Fibroblast of skin of right quadriceps (primary cell): ENCODE measurements at places on chromosomes 1 and 21.

GRCh38 chr21:17050646-17051045 is 462.2 kb upstream of the CXADR start:
- DNase-seq: no peak

- DNase-seq: no peak
Observed at GRCh38 chr1:222629921-222630535, 12.1 kb downstream of the MIA3 start.

- DNase-seq: peak; percentile 59
Observed at GRCh38 chr1:53765657-53766056, 26.7 kb upstream of the GLIS1 start.

- no peak for DNase-seq
Observed at GRCh38 chr1:119593805-119594204, 54.3 kb downstream of the ZNF697 start.

- no peak for DNase-seq
Observed at GRCh38 chr1:229590119-229590518, 31.6 kb upstream of the ABCB10 start.

DNA sequence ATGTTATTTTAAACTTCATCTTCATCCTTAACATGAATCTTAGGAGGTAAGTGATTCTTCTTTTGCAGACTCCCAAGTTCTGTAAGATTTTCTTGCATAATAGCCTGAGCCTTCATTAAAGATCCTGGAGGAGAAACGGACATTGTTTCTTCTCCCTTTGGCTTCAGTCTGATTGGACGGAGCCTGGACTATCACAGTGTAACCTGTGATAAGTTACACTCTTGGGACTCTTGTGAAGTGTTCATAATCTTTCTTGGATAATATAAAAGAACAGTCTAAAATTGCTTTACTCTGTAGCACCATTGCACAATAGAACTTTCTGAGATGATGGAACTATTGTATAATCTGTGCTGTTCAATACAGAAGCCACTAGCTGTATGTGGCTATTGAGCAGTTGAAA is 244.8 kb downstream of the DNM3 start:
- DNase-seq: no peak
